Right kidney (tissue), 9 donors: ENCODE measurements at places on chromosomes 5 and 9.
A peak's percentile ranks its signal among the peaks of the same experiment; 100 is the strongest.

DNA sequence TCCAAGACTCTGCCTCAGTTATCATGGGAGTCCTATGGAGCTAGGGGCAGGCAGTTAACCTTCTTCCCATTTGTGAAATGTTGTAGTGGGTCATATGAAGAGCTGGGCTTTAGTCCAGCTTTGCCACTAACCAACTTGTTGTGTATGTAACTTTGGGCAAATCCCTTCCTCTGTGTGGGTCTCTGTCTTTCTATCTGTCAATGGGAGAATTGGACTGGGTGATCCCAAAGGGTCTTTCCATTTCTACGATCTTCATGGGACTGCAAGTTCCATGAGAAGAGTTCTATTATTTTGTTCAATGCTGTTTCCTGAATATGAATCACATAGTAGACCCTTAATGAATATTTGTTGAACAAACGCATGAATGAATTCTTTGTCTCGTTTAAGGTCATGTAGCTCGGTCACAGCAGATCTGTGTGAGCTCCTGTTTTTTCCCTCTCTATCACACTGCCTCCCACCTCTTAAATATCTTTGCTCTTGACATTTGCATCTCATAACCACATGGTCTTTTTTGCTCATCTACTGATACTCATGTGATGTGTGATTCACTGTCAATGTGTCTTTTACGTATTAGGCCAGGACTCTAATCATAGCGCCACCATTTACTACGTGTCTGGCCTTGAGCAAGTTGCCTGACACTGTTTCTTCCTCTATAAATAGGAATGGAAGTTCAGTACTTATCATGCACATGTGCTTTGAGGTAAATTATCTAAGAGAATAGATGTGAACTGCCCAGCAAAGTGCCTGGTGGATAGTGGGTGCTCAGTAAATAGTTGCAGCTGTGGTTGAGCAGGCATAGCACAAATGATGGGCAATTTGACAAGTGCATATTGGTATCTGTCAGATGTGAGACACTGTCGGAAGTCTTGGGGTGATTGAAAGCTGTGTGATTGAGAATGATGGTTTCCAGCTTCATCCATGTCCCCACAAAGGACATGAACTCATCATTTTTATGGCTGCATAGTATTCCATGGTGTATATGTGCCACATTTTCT lies 37.4 kb downstream of the PTTG1 start:
- DNase-seq = no peak

GRCh38 chr9:35814106-35814840 lies 569 bp downstream of the HINT2 start:
- peak; percentile 90 for DNase-seq

GRCh38 chr9:86181379-86182315 lies 77.8 kb downstream of the C9orf153 start:
- DNase-seq = no peak

DNA sequence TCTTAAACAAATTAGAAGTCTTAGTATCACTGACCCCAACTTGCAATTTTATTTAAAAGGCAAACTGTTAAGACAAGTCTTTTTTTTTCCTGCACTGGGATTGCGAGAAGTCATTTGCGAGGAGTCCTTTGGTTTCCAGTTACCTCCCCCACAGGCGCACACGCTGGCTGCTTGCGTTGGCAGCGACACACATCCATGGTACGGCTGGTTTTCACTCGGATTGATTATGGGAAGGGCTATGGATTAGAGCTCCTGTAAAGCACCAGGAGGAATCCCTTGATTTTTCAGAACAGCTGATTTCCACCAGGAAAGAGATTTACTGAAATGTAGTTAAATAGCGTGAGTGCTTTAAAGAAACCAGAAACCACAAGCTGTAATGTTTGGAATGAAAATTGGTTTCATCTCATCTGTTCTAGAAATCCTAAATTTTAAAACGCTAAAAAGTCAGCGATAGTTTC lies 737 bp downstream of the SLC1A3 start:
- peak; percentile 56 for DNase-seq

- no peak for DNase-seq
Observed at GRCh38 chr5:108620516-108620915, 127.2 kb upstream of the FER start.

GRCh38 chr5:98570661-98571191 lies 202.7 kb upstream of the RGMB start:
- DNase-seq = peak; percentile 21

DNA sequence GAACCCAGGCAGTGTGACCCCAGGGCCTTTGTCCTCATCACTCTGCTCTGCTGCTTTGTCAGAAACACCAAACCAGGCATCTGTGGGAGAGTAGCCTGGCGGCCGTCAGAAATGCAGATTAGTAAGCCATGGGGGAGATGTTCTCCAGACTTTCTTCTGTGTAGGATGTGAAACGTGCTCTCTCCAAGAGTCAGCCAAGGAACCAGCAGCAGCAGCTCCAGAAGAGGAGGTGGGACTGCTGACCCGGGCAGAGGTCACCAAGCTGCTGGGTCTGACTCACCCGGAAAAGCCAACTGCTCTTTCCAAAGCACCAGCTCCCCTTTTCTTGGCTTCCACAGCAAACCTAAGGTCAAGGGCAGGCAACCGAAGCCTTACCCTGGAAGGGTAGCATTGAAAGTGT lies 14.4 kb upstream of the ABLIM3 start:
- no peak for DNase-seq

- no peak for DNase-seq
Observed at GRCh38 chr5:168169791-168170190, 121.7 kb upstream of the WWC1 start.

- no peak for DNase-seq
Observed at GRCh38 chr9:7819984-7820383, 20.4 kb upstream of the DMAC1 start.

DNA sequence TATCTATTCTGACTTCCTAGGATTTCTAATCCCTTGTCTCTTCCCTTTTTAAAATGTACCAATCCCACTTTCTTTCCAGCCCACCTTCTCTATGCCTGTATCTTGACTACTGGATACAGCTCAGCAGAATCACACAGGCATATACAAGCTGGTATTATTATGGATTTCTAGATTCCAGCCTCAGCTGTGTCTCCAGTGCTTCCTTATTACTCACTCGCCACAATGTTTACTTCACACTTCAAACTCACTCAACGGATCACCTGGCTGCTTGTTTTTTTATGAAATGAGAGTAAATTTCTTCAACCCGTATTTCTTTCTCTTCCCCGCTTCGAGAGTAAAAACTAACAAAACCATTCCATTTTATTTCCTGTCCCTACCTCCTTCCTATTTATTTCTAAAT lies 38.8 kb downstream of the CWC27 start:
- DNase-seq = no peak

- DNase-seq = no peak
Observed at GRCh38 chr9:126707083-126707482, 93.4 kb downstream of the LMX1B start.
